ENCODE measurements at places on chromosomes 2 and 18.

GRCh38 chr18:69128978-69129377, 271.7 kb upstream of the DOK6 start:
- DNase-seq, result no peak

DNA sequence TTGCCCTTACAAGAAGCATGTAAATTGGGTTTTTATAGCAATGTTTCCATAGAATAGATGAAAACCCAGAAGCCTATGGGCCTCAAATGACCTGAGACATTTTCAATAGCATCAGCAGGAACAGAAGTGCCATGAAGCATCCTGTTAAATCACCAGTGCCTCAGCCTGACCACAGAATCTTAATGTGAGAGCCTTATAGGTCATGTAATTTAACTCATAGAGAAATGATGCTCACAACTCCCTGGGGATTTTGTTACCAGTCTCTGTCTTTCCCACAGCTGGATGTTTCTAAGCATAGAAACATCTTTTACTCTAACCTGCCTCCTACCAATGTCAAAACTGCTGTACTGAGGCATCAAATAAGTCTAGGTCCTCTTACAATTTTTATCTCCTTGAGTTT, 295.8 kb upstream of the ACVR2A start:
- no peak for DNase-seq

DNA sequence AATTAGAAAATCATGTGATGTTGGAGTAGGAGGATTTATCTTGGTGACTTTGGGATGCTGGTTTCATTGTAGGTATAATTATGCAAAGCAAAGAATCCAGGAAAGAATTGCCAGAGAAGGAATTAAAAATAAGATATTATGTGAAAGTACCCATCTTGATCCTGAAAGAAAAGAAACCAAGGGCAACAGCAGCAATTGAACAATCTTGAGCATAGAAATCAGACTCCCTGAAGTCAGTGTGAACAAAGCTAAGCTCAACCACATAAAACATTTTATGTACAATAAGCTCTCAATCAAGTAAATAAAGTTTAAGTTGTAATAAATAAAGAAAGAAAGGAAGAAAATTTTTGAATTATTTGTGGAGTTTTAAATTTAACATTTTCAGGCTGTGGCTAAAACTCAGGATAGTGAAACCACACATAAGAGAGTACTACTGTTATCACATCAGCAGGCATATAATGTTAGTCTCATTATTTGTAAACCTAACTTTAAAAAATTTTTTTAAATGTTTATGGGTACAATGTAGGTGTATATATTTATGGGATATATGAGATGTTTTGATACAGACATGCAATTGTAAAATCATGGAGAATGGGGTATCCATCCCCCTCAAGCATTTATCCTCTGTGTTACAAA, 32.8 kb upstream of the GPR55 start:
- no peak for DNase-seq

DNA sequence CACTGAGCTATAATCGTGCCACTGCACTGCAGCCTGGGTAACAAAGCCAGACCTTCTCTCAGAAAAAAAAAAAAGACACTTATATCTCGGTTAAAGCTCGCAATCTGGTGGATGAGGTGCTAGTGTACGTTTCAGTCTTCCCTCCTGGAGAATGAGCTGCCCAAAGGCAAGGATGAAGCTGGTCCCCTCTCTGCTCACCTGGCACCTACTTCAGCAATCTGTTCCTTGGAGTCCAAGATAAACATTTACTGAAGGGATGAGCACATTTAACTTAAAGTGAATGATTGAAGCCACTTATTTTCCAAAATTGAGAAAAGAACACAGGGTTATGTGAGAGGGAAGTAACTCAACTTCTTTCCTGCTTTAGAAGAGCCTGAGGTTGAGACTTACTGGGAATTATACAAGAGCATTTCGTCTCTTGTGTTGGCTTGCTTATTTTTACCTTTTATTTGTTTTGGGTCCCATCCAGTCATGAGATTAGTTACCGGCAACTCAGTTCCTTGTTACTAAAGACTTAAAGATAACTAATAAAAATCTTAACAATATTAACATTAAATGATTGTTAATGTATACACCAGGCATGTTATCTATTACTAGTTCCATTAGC, 33.6 kb upstream of the COLEC12 start:
- DNase-seq, result no peak
